ENCODE measurements at places on chromosomes 13 and 19. TPM values are rescaled to one million over a fixed set of nuclear protein-coding genes. Genes with fewer than 3 reads are reported as not detected.

Gene ZNF99
- total RNA-seq = not detected

Gene CYP4F2
- total RNA-seq = not detected

Gene METTL21C
- not detected for total RNA-seq

Gene PRR19
- 1.4 TPM for total RNA-seq

Gene ADGRE1
- total RNA-seq = not detected

DNA sequence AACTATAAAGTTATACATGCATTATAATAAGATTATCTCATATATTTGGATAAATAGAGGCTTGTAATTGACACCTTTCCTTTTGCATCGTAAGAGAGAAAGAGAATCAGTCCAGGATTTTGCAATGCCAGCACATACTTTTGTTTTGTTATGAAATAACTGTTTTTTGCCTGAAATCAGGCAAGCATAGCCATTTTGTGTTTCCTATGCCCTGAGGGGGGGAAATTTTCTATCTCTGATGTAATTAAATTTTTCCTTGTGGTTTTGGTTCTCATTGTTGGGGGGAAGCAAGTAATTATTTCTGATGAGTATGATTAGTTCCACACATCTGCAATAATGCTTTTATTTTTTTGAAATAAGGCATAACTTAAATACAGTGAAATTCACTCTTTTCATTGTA is 229.4 kb downstream of the NDFIP2 start:
- no peaks in the 10 kb centered on the region for H3K27me3 ChIP-seq
- no peak overlapping the region for H3K4me3 ChIP-seq
- no peaks in the 10 kb centered on the region for H3K4me1 ChIP-seq
- H3K27ac ChIP-seq = no peak overlapping the region
- no peaks in the 10 kb centered on the region for H3K36me3 ChIP-seq

- H3K4me1 ChIP-seq = no peaks in the 10 kb centered on the region
- H3K36me3 ChIP-seq = no peaks in the 10 kb centered on the region
- DNase-seq = no peak
- H3K27me3 ChIP-seq = no peaks in the 10 kb centered on the region
These were observed 258.6 kb downstream of the ATP8A2 start for GRCh38 chr13:25630329-25630900.

GRCh38 chr13:22162889-22163288 is 492.0 kb downstream of the FGF9 start:
- H3K4me1 ChIP-seq = no peaks in the 10 kb centered on the region
- H3K4me3 ChIP-seq = no peak overlapping the region
- no peak overlapping the region for H3K27ac ChIP-seq

GRCh38 chr13:48731001-48731658 is 77.4 kb downstream of the CYSLTR2 start:
- no peak overlapping the region for H3K27ac ChIP-seq
- DNase-seq = peak; percentile 56
- no peak overlapping the region for H3K4me3 ChIP-seq
- H3K36me3 ChIP-seq = no peaks in the 10 kb centered on the region
- H3K27me3 ChIP-seq = no peaks in the 10 kb centered on the region

DNA sequence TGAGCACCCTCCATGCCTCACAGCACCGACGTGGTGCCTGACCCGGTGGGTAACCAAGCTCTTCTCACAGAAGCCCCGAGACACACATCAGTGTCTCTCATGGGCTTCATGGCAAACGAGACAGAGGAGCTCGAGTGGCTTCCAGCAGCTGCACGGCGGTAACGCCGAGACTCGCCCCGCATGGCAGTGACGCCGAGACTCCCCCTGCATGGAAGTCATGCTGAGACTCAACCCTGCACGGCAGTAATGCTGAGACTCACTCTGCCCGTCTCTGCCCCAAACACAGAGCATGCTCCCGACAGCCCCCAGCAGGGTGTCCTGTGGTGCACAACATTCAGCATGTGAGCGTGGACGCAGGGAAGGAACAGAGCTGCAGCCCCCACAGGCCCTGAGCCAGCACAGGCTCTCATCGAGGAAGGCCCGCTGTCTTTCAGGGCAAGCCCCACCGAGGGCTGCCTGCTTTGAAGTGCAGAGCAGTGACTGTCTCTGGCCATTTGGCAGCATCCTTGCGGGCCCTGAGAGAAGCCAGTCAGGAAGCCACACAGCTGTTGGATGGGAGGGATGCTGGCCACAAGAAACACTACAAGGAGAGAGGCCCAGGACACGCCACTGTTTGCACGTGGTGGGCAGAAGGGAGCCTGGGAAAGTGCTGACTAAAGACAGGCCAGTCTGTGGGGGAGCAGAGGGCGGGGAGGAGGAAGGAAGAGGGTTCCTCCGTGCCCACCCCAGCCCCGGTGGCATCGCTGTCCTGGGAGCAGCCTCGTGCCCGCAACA is 9.5 kb downstream of the GAS6 start:
- DNase-seq = peak; percentile 54
- no peak overlapping the region for H3K4me3 ChIP-seq
- H3K27ac ChIP-seq = no peak overlapping the region
- no peaks in the 10 kb centered on the region for H3K27me3 ChIP-seq
- peaks cover 15% of the 10 kb centered on the region for H3K36me3 ChIP-seq
- H3K4me1 ChIP-seq = peaks cover 2% of the 10 kb centered on the region

GRCh38 chr13:50586414-50587083 is 256.9 kb downstream of the DLEU7 start:
- no peaks in the 10 kb centered on the region for H3K36me3 ChIP-seq
- no peaks in the 10 kb centered on the region for H3K27me3 ChIP-seq
- H3K27ac ChIP-seq = no peak overlapping the region
- no peaks in the 10 kb centered on the region for H3K4me1 ChIP-seq

DNA sequence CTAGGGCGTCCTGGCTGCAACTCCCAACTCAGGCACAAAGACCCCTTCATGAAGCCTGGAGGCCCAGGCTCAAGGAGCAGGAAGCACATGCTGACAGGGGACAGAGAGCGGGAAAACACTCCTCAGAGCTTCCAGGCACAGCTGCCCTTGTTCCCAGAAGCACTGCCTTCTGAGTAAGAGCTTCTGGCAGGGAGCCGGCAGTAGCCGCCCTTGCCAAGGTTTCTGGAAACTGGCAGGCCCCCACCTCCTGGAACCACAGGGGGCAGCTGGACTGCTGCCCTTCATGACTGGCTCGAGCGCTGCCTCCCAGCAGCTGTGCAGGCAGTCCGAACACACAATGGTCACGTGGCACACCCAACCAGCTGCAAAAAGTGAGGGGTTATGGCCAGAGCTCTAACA is 33.6 kb upstream of the EPHX3 start:
- peaks cover 96% of the 10 kb centered on the region for H3K36me3 ChIP-seq
- no peak for DNase-seq
- H3K4me3 ChIP-seq = no peak overlapping the region
- no peak overlapping the region for H3K27ac ChIP-seq

Data from endodermal cell (in vitro differentiated cells).